H9 (cell line): ENCODE measurements at places on chromosomes 7 and 10. TPM values are rescaled to one million over a fixed set of nuclear protein-coding genes. Genes with fewer than 3 reads are reported as not detected.

PNLIP gene
- not detected in 2 replicates for total RNA-seq

TMEM270 gene
- total RNA-seq, result not detected in 2 replicates

UNC5B gene
- total RNA-seq, result 28.4 and 29.7 TPM in 2 replicates

ACTR1A gene
- 82.1 and 84.2 TPM in 2 replicates for total RNA-seq

CAMK1D gene
- 5.6 and 6.3 TPM in 2 replicates for total RNA-seq

GRCh38 chr7:76514926-76515771 lies 4.8 kb downstream of the UPK3B start:
- peak; percentile 20 for DNase-seq

DNA sequence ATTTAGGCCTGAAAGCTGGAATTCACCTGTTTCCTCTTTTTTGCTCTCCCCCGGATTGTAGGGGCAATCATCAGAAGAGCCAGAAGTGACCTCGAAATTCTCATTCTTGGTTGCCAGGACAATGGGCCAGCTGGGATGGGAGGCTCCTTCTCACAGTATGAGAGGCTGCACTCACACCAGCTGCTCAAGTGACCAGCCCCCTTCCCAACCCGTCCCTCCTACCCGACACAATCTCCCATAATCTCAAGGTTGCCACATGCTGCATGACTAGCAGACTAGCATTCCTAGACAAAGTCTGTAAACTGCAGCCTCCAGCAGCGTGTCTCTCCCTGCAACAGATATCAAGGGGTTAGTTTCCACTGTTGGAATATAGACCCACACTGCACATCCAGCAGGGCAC lies 110.3 kb downstream of the C1GALT1 start:
- no peak for DNase-seq

DNA sequence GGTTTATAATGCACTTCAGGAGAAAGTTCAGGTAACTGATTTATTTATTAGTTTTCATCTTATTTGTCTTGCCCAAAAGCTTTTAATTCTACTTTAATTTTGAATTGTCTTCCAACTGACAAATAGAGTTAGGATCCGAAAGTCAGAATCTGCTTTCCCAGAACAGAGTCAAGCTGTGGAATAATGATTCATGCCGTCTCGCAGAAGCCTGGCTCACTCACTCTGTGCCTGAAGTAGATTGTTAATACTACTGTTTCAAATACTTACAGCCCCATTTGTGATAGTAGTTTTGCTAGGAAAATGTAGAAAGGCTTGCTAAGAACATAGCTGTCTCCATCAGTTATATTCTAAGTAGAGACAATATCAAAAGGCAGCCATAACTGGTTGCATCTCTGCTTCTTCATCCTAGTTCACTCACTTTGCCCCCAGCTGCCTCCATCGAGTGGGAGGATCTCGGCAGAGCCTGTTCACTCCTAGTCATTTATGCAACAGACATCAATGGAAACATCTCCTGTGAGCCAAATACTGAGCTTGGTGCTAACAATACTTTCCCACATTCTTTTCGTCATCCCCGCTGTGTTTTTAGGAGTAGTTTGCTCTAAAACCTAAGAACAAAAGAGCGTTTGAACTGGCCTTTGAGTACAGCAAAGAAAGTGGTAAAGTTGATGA lies 28.0 kb downstream of the ABRAXAS2 start:
- DNase-seq, result no peak

DNA sequence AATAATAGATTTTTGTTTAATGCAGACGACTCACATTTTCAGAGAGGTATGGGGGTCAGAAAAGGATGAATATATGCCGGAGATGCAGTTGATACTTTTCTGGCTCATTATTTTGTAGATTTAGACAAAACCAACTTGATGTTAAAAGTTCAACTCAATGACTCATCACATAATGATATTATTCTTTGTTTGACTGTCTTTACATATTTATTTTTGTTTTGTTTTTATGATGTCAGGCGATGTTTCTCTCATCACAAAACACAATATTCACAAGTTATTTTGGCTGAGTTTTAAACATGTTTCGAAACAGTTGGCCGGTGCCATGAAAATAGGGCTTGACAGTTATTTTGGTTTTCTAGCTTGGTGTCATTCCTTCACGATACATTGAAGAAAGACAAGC lies 1.3 kb downstream of the GJD4 start:
- DNase-seq, result no peak

DNA sequence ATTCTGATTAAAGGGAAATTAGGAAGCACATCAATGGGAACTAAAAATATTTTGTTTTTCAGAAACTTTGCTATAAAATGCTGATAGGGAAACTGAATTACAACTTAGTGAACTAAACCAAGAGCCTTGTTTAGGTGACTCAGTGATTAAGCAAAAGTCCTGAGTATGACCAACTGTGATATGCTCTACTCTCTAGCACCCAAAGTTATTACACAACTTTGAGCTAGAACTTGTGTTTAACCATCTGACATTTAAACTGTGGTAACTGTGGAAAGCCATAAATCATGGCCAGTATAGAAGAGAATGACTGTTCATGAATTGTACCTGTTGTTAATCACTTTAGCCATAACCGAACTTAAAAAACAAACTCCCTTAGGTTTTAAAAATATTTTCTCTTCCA lies 127.4 kb downstream of the ZNF365 start:
- no peak for DNase-seq

- DNase-seq, result no peak
Observed at GRCh38 chr10:13542533-13542932, 13.7 kb upstream of the BEND7 start.
